Activated T-helper 1 cell treated with anti-CD3 and anti-CD28 coated beads, Interleukin-12 subunit alpha, Interleukin-12 subunit beta, Interleukin-2, Interleukin-4 antibody, amounts not matched to agents 30 ng/mL and 10 ng/mL and 1 ng/mL, durations not matched to agents 14 hours and 24 hours and 36 hours (primary cell): ENCODE measurements at places on chromosomes 5 and 9. TPM values are rescaled to one million over a fixed set of nuclear protein-coding genes. Genes with fewer than 3 reads are reported as not detected.
A peak's percentile ranks its signal among the peaks of the same experiment; 100 is the strongest.

DNA sequence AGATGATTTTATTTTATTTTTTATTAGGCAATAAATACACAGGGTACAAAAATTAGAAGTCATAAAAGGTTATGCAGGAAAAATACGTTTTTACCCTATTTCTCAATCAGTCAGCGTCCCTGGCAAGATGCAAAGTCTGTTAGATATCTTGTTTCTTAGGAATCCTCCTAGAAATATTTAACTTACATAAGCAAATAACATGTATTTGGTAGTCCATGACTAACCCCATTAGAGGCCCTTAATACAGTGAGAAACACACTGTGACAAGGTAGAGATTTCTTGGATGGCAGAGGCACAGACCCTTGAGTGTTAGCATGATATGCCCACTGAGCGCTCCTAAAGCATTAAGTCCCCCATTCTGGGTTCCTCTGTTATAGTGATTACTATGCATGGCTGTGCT is 121.2 kb upstream of the ADAMTSL1 start:
- H3K4me1 ChIP-seq: no peaks in the 10 kb centered on the region
- DNase-seq: no peak
- no peaks in the 10 kb centered on the region for H3K27me3 ChIP-seq

The ATP10B gene
- not detected in 2 replicates for total RNA-seq

The DNAI1 gene
- total RNA-seq: not detected in 2 replicates

- no peaks in the 10 kb centered on the region for H3K4me1 ChIP-seq
- H3K27me3 ChIP-seq: peaks cover 17% of the 10 kb centered on the region
- H3K27ac ChIP-seq: no peak overlapping the region
- DNase-seq: no peak
Measured at GRCh38 chr5:74613283-74613682, 27.2 kb downstream of the ENC1 start.

The ROR2 gene
- total RNA-seq: 1.1 and 1.6 TPM in 2 replicates

The RECK gene
- 3.8 and 4.4 TPM in 2 replicates for total RNA-seq

DNA sequence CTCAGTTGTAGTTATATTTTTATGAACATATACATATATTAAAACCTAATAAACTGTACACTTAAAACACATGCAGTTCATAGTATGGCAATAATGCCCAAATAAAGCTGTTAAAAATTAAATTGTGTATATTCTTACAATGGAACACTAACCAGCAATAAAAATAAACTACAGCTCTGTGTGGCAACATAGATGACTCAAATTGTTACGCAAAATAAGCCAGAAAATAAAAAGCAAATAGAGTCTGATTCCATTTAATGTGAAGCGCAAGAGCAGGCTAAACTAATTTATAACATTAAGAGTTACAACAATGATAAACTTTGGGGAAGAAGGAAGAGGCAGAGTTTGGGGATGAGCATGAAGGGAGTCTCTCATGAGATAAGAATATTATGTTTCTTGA is 597.3 kb downstream of the TLE1 start:
- H3K36me3 ChIP-seq: no peaks in the 10 kb centered on the region
- no peaks in the 10 kb centered on the region for H3K4me1 ChIP-seq
- H3K27me3 ChIP-seq: no peaks in the 10 kb centered on the region
- no peak overlapping the region for H3K27ac ChIP-seq
- DNase-seq: no peak

- H3K4me1 ChIP-seq: no peaks in the 10 kb centered on the region
- H3K36me3 ChIP-seq: no peaks in the 10 kb centered on the region
- H3K27me3 ChIP-seq: no peaks in the 10 kb centered on the region
- no peak for DNase-seq
- H3K4me3 ChIP-seq: no peak overlapping the region
Measured at GRCh38 chr9:79060766-79061165, 511.0 kb upstream of the TLE4 start.

DNA sequence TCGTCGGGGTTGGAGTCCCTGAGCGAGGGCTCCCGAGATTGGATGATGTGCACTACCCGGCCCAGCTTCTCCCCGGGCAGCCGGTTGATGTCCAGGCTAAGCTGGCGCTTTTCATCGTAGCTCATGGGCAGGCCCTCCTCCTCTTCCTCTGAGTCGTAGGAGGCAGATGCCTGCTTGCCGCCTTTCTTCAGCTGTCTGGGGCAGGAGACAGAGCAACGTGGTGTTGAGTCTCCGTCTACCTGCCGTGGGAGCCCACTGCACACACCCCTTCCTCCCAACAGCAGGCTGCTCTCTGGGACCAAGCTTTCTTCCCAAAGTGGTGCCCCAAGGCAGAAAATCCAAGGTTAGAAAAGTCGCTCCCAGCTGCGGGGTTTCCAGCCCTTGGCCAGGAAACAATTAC is 10.8 kb downstream of the BRD3OS start:
- no peak overlapping the region for H3K27ac ChIP-seq
- H3K27me3 ChIP-seq: no peaks in the 10 kb centered on the region
- H3K36me3 ChIP-seq: peaks cover 31% of the 10 kb centered on the region
- H3K4me1 ChIP-seq: no peaks in the 10 kb centered on the region
- DNase-seq: no peak

DNA sequence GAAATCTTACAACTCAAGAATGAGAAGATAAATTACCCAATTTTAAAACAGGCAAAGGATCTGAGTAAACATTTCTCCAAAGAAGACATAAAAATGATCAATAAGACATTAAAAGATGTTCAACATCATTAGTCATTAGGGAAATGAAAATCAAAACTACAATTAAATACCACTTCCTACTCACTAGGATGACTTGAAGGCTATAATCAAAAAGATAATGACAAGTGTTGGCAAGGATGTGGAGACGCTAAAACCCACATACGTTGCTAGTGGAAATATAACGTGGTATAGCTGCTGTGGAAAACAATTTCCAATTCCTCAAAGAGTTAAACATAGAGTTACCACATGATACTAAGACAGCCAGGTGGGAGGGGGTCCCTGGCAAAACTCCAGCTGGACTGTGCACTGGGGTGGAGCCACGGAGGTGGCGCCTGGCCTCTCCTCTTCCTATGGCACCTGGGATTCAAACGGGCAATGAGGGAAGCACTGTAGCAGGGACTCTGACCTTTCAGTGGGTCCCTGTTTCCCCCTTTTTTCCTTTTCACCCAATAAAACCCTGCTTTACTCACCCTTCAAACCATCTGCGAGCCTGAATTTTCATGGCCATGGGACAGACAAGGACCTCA is 5.9 kb downstream of the ARSB start:
- no peak for DNase-seq
- H3K4me1 ChIP-seq: peaks cover 36% of the 10 kb centered on the region
- H3K4me3 ChIP-seq: no peak overlapping the region
- H3K27ac ChIP-seq: no peak overlapping the region

GRCh38 chr5:157290981-157291711 is 25.2 kb downstream of the CYFIP2 start:
- H3K27me3 ChIP-seq: no peaks in the 10 kb centered on the region
- H3K4me1 ChIP-seq: peaks cover 65% of the 10 kb centered on the region
- H3K4me3 ChIP-seq: no peak overlapping the region
- H3K36me3 ChIP-seq: peaks cover 58% of the 10 kb centered on the region

- H3K27ac ChIP-seq: peak overlapping the region; percentile 93
- H3K36me3 ChIP-seq: peaks cover 65% of the 10 kb centered on the region
- peaks cover 92% of the 10 kb centered on the region for H3K4me1 ChIP-seq
- no peaks in the 10 kb centered on the region for H3K27me3 ChIP-seq
Measured at GRCh38 chr5:170275376-170275994, 22.1 kb downstream of the LCP2 start.

The NACC2 gene
- 3.7 and 4.0 TPM in 2 replicates for total RNA-seq

DNA sequence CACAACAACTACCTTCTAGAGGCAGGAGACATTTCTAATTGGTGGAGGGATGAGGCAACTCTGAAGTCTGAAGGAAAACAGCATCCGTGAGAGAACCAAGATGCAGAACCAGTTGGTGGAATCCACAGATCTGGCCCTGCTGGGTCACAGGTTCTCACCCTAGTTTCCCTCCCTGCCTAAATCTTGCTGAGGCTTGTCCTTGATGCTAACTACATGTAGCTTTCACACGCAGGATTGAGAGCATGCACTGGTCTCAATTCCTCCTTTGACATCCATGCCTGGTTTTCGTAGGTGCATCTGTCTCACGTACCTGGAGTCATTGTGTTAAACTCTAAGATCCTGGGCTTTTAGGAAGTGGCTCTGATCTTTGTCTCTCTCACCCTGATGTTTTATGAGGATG is 9.7 kb upstream of the F2RL1 start:
- peaks cover 1% of the 10 kb centered on the region for H3K27me3 ChIP-seq
- no peak overlapping the region for H3K27ac ChIP-seq
- DNase-seq: no peak
- no peak overlapping the region for H3K4me3 ChIP-seq
- H3K36me3 ChIP-seq: no peaks in the 10 kb centered on the region

DNA sequence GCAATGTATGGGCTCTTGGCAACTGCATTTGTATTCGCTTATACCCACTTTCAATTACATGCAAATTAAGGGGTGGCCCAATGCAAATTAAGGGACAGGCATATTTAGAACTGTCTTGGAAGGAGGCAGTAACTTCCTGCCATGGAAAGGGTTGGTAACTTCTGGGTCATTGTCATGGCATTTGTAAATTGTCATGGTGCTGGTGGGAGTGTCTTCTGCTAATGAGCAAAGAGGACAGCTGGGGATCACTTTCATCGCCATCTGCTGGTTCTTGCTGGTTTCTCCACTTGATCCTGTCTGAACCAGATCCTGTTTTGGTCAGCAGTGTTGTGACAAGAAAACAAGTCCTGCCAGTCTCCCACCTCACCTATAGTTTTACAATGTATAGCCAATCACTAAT is 23.3 kb upstream of the UGT3A2 start:
- H3K4me1 ChIP-seq: no peaks in the 10 kb centered on the region
- DNase-seq: no peak
- H3K27ac ChIP-seq: no peak overlapping the region
- no peak overlapping the region for H3K4me3 ChIP-seq
- no peaks in the 10 kb centered on the region for H3K36me3 ChIP-seq
- H3K27me3 ChIP-seq: peaks cover 7% of the 10 kb centered on the region

- peaks cover 59% of the 10 kb centered on the region for H3K27me3 ChIP-seq
- no peaks in the 10 kb centered on the region for H3K4me1 ChIP-seq
- no peaks in the 10 kb centered on the region for H3K36me3 ChIP-seq
- no peak overlapping the region for H3K4me3 ChIP-seq
Measured at GRCh38 chr9:130263601-130264413, 1.8 kb upstream of the HMCN2 start.

GRCh38 chr5:14199902-14200301 is 56.8 kb downstream of the TRIO start:
- H3K36me3 ChIP-seq: no peaks in the 10 kb centered on the region
- no peak for DNase-seq
- no peak overlapping the region for H3K4me3 ChIP-seq
- H3K27me3 ChIP-seq: peaks cover 9% of the 10 kb centered on the region
- no peak overlapping the region for H3K27ac ChIP-seq

The PCDHGA12 gene
- total RNA-seq: 0.18 TPM in 1 of 2 replicates, not detected in the other

The DRD1 gene
- total RNA-seq: not detected in 2 replicates

The P4HA2 gene
- 48.7 and 49.4 TPM in 2 replicates for total RNA-seq

DNA sequence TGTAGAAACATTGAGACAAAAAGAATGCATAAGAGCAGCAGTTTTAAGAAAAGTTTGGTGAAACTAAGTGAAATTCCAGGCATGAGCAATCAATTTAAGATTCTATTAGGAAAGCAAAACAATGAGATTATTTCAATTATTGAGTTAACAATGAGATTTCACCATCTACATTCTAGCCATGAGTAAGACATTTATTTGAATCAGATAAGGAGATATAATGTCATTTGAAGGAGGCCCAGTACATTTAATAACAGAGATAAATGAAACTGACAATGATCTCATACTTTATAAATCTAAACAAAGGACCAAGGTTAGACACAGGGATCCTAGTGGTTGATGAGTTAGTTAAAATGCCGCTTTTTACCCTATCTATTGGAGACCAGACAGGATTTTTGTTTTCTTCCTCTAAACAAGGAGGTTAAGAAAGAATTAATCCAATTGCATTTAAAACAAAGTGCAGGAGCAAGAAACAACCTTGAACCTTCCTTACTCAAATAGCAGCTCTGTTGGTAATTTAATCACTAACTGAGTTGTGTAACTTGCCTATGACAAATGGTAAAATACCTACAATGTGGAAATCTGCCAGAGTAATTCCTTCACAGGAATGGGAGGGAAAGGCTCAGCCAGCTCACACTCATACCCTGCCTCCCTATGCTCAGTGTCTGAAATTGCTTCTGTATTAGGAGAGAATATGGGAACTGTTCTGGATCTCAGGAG is 103.5 kb upstream of the NR3C1 start:
- H3K4me1 ChIP-seq: no peaks in the 10 kb centered on the region
- no peak for DNase-seq
- no peaks in the 10 kb centered on the region for H3K36me3 ChIP-seq
- H3K27ac ChIP-seq: no peak overlapping the region
- H3K4me3 ChIP-seq: no peak overlapping the region
- peaks cover 4% of the 10 kb centered on the region for H3K27me3 ChIP-seq

- no peaks in the 10 kb centered on the region for H3K4me1 ChIP-seq
- no peak overlapping the region for H3K27ac ChIP-seq
- no peak overlapping the region for H3K4me3 ChIP-seq
Measured at GRCh38 chr9:28922891-28923290, 1349.6 kb upstream of the C9orf72 start.

- H3K36me3 ChIP-seq: no peaks in the 10 kb centered on the region
- DNase-seq: no peak
- H3K27me3 ChIP-seq: no peaks in the 10 kb centered on the region
Measured at GRCh38 chr5:121581588-121581987, 270.1 kb upstream of the FTMT start.

The PPP3R2 gene
- total RNA-seq: not detected in 2 replicates

The ENTREP1 gene
- total RNA-seq: not detected in 2 replicates

DNA sequence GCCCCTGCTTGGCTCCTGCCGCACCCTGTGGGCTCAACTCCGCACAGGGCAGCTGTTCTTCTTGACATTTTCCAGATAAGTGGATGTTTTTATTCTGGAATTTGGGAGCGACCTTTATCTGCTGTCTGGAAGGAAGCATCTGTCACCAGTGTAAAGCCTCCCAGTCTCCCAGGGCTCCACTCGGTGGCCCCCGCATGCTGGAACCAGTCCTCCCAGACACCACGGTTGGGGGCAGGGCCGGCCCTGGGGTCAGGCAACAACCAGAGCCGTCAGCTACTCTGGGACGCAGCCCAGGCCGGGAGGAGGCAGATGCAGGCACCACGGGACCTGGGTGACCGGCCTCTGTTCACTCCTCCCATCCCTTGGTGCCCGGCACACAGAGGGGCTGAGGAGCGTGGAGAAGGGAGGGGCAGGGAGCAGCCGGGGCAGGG is 92.8 kb upstream of the ADAMTS2 start:
- H3K4me3 ChIP-seq: no peak overlapping the region
- no peaks in the 10 kb centered on the region for H3K4me1 ChIP-seq
- H3K36me3 ChIP-seq: no peaks in the 10 kb centered on the region

- H3K36me3 ChIP-seq: no peaks in the 10 kb centered on the region
- no peak overlapping the region for H3K4me3 ChIP-seq
- H3K27ac ChIP-seq: no peak overlapping the region
- H3K4me1 ChIP-seq: no peaks in the 10 kb centered on the region
- DNase-seq: no peak
Measured at GRCh38 chr5:171323806-171324632, 15.0 kb downstream of the TLX3 start.

- H3K27me3 ChIP-seq: no peaks in the 10 kb centered on the region
- H3K4me3 ChIP-seq: no peak overlapping the region
- peak; percentile 30 for DNase-seq
- peaks cover 6% of the 10 kb centered on the region for H3K4me1 ChIP-seq
- H3K36me3 ChIP-seq: peaks cover 27% of the 10 kb centered on the region
Measured at GRCh38 chr9:133048595-133048994, 13.2 kb upstream of the CEL start.
